ENCODE measurements at places on chromosomes 2 and 18.

- DNase-seq: no peak
These were observed 125.6 kb downstream of the CACNB4 start for GRCh38 chr2:151973013-151973900.

GRCh38 chr2:160667811-160668210, 174.2 kb upstream of the RBMS1 start:
- DNase-seq: no peak

GRCh38 chr18:52236131-52236530, 103.9 kb upstream of the DCC start:
- DNase-seq: no peak

DNA sequence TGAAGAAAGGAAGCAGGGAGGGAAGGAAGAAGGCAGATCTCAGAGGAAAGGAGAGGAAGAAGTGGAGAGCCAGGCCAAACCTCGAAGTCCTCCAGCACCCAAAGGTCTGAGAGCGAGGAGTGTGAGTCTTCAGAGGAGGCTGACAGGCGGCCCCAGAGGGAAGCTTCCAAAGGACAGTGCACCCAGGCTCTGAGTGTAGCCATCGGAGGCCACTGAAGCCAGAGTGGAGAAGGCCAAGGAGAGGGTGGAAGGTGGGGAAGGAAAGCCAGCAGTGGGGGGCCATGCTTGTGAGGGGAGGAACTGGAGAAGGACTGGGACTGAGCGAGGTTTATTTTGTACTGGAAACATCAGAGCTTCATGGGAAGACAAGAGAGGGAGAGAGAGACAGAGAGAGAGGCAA, 6.0 kb downstream of the ATP6V1B1 start:
- no peak for DNase-seq

DNA sequence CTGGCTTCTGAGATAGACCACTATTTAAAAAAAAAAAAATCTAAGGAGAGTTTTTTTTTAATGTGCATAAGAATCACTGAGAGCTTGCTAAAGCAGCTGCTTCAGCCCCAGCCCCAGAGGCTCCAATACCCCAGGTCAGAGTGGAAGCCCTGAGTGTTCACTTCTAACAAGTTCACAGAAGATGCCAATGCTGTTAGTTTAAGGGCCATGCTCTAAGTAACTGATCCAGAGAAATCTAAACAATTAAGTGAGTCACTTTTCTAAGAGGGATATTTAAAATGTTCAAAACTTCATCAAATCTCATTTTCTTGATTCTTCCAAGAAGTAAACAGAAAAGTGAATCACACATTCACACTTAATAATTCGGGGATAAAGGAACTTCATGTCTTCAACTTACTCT, 126.4 kb upstream of the CD226 start:
- no peak for DNase-seq

- no peak for DNase-seq
These were observed 161.2 kb upstream of the XIRP2 start for GRCh38 chr2:166727095-166727494.

GRCh38 chr2:7009207-7009911, 92.1 kb downstream of the RNF144A start:
- no peak for DNase-seq

GRCh38 chr2:39175026-39175812, 54.4 kb upstream of the SOS1 start:
- no peak for DNase-seq

DNA sequence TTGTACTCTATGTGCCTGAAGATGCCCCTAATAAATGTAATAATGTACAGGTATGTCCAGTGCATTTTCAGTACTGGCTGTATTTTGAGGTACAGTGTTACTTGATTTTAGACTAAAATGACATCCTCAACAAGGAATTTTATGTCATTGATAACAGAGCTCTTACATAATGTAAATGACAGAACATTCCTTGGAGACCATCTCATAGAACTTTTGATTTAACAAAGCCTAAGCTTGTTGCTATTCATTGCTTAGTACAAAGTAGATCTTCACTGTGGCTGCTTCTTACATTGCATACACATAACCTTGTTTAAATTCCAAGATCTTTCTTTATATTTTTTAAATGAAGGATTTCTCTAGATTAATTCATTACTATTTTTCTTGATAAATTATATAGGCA, 24.1 kb downstream of the DYNC1I2 start:
- no peak for DNase-seq

DNA sequence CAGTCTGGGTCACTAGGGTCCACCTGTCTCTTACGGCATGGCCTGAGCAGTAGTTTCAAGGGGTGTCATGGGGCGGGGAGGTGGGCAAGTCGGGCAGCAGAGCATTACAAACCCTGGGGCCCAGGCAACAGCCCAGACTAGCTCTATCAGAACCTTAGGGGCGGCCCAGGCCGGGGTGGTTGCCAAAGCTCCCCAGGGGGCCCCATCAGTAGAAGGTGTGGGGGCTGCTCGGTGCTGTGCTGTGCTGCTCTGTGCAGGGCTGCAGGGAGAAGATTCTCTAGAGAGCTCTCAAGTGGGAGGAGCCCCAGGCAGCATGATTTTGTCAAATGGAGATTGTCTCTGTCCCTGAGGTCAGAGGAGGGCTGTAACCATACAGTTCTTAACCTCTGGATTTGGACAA, 36.4 kb upstream of the SLC14A1 start:
- DNase-seq: no peak

GRCh38 chr2:69253611-69254301, 133.3 kb downstream of the GFPT1 start:
- DNase-seq: no peak

DNA sequence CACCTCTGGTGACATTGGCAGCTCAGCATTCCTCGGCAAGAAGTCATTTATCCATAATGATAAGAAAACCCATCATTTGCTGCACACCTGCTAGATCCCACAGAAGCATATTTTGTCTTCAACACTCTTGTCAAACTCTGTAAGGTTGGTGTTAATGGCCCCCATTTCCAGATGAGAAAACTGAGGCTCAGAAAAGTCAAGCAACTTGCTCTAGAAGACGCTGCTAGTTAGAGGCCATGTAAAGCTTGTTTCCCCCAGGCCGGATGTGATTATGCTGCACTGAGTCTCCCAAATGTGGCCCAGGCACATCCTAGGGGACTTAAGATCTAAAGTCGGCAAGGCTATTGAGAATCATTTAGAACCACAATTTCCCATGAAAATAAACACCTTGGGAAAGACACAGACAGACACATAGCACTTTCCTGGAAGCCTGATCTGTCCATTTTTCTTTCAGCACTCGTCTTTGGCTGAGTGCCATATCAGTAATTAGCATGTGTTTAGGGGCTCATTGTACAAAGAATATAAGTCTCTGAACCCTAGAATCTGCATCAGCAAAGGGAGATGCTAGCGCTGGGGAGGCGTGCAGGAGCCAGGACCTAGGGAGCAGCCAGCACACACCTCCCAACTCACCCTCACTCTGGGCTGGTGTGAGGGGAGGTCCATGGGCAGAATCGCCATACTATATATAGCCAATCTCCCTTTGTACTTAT, 39.3 kb downstream of the C1QL2 start:
- no peak for DNase-seq

GRCh38 chr18:59155153-59155552, 15.5 kb downstream of the SEC11C start:
- DNase-seq: no peak

DNA sequence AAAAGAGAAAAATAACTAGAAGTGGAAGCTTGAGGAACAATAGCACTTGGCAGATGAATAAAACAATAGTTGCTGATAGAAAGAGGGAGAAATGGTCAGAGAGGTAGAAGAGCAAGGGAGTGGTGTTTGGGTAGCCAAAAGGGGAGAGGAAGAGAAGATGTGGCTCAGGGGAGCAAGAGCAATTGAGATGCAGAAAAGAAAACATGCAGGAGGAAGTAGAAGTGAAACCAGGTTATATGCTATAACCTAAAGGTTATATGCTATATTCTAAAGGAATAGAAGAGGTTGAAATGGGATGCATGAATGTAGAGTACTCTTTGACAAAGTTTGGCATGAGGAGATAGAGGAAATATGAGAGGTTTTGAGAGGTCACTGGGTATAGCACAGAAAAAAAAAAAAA, 759.5 kb downstream of the SATB2 start:
- no peak for DNase-seq
